Fibroblast of upper back skin (primary cell): ENCODE measurements at places on chromosomes 16 and 17.
A peak's percentile ranks its signal among the peaks of the same experiment; 100 is the strongest.

DNA sequence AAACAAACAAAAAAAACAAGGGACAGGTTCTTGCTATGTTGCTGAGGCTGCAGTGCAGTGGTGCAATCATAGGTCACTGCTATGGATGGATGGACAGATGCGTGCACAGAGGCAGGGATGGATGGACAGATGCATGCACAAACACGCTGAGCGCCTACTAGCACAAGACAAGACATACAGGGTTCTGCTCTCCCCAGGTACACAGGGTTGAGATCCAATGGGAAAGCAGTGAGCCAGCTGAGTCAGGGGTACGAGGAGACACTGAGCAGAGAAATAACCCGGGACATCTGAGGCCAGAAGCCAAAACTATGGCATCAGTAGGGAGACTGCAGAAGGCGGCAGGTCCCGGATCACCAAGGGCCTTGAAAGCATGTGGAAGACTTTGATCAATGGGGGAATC, 6.2 kb downstream of the IL32 start:
- no peak for DNase-seq

- DNase-seq = no peak
Observed at GRCh38 chr16:53680756-53681155, 22.9 kb downstream of the RPGRIP1L start.

- DNase-seq = no peak
Observed at GRCh38 chr17:69222707-69223258, 5.8 kb downstream of the ABCA10 start.

DNA sequence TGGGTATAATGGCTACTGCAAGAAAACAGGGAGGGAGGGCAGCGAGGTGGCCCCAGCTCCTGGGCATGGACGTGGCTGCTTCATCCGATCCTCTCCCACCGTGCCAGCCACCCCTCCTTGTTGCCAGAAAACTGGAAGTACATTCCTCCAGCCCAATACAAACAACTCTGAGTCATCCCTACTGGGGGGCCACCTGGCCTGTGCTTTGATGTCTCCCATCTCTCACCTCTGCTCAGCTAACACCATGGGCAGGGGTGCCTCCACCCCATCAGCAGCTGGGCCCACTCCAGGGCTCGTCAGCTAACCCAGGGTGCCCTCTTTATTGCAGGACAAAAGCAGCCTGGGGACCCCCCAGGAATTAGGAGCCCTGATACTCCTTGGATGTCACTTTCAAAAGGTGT, 2.0 kb downstream of the RHBDF2 start:
- DNase-seq = no peak

- DNase-seq = peak; percentile 82
Observed at GRCh38 chr17:40857535-40857934, 9.5 kb downstream of the KRT12 start.

GRCh38 chr17:13503526-13503925, 98.2 kb downstream of the HS3ST3A1 start:
- DNase-seq = no peak

DNA sequence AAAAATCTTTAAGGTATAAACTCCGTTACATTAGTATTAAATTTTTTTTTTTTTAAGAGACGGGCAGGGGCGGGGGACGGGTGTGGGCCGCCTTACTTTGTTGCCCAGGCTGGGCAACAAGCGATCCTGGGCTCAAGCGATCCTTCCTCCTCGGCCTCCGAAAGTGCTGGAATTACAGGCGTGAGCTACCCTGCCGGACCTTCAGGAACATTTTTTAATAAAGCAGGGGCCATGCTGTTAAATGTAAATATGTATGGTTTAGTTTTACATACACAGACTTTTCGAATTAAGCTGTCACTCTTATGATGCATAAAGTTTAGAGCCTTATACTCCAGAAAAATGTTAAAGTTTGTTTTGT, 2.4 kb downstream of the PPM1D start:
- no peak for DNase-seq

DNA sequence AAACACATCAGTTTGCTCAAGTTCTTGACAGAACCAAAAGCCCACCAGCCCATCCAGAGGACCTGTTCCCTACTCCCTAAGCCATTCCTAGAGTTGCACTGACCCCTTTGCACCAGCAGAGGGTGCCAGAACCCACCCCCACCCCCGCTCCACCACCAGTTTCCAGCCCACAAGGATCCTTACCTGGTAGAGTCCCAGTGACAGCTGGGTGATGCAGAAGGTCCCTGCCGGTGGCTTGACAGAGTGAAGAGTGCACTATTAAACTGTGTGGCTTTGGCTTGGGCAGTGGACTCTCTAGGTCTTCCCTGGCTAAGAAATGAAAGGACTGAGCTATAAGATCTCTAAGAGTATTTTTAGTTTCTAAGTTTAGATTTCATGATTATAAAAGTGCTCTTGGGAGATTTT, 73.3 kb upstream of the MTMR4 start:
- DNase-seq = peak; percentile 40

GRCh38 chr17:72191921-72192799, 71.3 kb downstream of the SOX9 start:
- peak; percentile 93 for DNase-seq

GRCh38 chr16:85668676-85669424, 19.9 kb downstream of the GINS2 start:
- DNase-seq = no peak

GRCh38 chr17:41667280-41668041, 21.2 kb upstream of the EIF1 start:
- DNase-seq = no peak

DNA sequence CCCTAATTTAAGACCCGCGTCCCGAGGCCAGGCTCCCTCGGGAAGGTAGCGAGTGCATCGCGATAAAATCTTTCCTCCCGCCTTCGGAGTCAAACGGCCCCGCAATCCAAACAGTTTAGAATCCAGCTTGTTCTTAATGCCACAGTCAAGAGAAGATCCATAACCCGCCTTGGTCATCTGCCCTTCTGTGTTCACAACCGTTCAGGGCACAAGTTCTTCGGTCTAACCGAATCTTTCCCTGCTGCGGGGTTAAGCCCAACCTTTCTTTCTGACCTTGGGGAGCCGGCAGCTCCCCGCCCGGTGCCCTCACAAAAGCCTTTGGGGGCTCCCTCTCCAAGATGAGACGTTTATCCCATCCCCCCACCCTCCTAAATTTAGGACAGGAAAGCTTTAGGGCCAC, 30.3 kb downstream of the CPSF4L start:
- no peak for DNase-seq

GRCh38 chr16:10969615-10970014, 25.3 kb downstream of the CLEC16A start:
- no peak for DNase-seq

DNA sequence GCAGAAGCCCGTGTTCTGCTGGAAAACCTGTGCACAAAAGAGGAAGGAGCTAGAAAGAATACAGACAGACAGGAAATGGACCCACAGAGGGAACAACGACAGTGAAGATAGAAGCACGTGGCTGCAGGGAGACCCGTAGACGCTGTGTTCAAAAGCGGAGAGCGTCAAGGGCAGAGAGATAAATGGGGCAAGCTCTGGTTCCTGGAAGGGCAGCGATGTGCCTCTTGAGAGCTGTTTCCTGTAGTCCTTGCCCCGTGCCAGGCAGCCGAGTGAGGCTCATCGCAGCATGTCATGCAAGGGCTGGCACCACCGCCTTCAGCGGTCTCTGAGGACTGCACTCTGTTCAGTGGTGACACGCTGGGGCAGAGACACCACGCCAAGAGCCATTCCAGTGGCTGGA, 43.6 kb upstream of the CACNG5 start:
- DNase-seq = no peak

DNA sequence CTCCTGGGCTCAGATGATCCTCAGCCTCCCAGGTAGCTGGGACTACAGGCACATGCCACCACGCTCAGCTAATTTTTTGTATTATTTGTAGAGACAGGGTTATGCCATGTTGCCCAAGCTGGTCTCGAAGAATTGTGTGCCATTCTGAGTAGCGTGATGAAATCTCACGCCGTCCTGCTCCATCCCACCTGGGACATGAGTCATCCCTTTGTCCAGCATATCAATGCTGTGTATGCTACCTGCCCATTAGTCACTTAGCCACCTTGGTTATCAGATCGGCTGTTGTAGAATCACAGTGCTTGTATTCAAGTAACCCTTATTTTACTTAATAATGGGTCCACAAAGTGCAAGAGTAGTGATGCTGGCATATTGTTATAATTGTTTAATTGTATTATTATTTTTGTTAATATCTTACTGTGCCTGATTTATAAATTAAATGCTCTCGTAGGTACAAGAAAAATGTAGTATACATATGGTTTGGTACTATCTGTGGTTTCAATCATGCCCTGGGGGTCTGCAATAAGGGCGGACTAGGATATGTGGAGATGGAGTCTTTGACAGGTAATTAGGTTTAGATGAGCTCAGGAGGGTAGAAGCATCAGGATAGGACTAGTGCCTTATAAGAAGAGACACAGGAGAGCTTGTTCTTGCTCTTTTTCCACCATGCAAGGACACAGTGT, 26.6 kb upstream of the SLC13A2 start:
- no peak for DNase-seq

DNA sequence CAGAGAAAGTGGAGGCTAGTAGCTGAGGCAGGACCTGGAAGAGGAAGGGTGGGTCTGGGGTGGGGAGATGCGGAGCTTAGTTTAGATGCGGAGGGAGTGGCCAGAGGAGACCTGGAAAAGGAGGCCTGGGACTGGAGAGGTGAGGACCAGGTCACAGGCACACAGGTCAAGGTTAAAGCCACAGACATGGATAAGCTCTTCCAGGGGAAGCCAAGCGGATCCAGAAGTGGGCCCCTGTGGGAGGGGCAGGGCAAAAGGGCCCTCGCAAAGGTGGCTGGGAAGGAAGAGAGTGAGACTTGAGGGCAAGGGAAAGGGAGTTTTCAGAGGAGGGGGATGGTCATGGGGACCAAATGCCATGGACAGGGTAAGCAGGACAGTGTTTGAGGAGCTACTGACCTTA, 13.9 kb upstream of the MLLT6 start:
- no peak for DNase-seq

DNA sequence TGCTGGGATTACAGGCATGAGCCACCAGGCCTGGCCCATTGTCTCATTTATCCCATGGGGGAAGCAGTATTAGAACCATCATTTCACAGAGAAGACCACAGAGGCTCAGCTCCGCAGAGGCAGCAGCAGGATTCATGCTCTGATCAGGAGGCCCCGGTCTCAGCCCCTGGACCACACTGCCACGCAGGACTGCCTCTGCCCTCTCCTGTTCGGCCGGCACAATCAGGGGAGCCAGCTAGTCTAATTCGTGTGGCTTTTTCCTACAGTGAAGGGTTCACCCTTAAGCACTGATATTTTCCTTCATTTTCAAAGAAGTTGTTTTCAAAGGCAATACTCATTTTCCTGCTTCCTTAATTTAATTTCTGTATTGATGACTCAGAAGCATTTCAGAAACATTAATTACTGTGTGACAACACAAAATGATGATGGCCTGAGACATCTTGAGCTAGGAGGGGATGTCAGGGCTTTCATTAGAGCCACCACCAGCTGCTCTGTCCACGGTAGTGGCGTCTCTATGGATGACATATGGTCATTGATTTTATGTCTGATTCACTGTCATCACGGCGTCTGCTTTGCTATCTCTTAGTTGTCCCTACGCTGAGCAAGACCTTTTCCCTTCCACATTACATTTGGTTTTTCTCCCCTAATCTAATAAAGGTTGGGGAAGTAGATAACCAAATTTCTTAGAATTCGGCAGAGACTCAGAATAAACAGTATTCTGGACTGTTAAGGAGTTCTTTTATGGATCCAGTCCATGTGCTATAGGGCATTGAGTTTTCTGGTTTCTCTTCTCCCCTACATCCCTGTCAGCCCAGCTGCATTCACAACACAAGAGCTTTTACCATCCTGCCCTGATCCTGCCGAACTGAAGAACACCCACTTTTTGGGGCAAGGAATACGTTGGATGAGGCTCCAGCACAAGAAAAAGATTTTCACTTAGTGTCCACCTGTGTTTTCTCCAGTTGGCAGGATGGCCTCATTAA, 314.0 kb downstream of the SLC39A11 start:
- DNase-seq = no peak

DNA sequence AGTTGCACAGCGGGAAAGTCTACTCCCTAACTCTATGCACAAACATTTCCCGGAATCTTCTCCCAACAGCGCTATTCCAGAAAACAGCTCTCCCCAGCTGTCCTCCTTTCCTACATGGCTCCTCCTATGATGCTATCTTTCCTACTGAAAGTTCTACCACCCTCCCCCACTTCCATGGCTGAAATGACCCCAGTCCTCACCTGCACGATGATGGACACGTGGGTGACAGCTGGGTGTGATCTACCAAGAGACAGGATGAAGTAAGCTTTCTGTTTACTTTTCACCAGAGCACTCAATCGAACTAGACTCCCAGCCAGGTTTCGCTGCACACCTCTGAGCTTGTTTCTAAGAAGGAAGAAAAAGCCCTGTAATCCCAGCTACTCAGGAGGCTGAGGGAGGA, 10.7 kb downstream of the CTC1 start:
- no peak for DNase-seq

- no peak for DNase-seq
Observed at GRCh38 chr16:67770346-67770991, 35.9 kb downstream of the RANBP10 start.

DNA sequence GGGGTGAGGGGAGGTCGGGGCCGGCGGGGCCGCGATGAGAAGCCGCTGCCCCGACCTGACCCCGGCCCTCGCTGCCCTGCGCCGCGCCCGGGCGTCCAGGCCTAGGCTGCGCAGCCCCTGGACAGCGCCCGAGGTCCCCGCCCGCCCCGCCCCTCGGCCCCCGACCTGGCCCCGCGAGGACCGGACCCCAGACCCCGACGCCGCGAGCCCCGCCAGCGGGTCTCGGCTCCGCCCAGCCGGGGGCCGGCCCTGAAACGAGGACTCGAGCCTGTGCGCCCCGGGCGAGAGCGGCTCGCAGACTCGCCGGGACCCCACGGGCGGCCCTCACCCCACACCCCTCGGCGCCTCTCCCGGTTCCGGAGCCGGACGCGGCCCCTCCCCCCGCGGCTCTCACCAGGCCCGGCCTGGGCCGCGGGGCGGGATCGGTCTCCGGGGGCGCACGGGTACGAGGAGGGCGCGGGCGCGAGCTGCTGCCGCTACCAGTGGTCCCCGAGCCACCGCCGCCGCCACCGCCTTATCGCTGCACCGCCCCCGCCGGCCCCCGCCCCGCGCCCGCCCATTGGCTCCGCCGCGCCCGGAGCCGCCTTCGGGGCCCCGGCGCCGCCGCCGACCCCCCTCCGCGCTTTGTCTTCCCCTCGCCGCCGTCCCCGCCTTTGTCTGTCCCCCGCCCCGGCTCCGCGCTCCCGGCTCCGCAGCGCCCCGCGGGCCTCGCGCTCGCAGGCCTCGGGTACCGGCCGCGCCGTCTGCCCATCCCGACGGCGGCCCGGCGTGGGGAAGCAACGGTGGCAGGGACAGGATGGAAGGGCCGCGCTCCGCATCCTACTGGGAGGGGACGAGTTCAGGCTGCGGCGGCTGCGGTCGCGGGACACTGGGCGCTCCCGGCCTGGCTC, at the start of gene LIMD2:
Gene LIMD2 (minus strand): TSS at position 488 of the 890 bp plus-strand sequence. CDS start 827 bp downstream, outside the sequence.
- peak; percentile 56 for DNase-seq

DNA sequence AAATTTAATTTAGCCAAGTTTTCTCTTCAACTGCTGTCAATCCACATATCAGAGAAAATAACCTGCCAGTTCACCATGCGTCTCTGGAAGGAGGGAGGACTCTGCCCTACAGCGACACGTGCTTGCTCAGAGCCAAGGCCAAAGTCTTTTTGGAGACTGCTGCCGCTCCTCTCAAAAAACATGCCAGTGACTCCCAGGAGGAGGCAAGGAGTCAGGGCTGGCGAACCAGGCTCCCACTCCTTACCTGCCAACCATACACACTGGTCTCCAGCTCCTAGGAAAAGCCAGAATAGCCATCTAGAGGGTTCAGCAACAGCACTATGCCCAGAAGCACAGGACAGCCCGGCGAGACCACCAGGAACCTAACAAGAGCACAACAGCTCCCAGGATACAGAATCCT, 73.0 kb downstream of the ANKRD11 start:
- DNase-seq = no peak
